ENCODE measurements at places on chromosomes 16 and 17. TPM values are rescaled to one million over a fixed set of nuclear protein-coding genes. Genes with fewer than 3 reads are reported as not detected.

DNA sequence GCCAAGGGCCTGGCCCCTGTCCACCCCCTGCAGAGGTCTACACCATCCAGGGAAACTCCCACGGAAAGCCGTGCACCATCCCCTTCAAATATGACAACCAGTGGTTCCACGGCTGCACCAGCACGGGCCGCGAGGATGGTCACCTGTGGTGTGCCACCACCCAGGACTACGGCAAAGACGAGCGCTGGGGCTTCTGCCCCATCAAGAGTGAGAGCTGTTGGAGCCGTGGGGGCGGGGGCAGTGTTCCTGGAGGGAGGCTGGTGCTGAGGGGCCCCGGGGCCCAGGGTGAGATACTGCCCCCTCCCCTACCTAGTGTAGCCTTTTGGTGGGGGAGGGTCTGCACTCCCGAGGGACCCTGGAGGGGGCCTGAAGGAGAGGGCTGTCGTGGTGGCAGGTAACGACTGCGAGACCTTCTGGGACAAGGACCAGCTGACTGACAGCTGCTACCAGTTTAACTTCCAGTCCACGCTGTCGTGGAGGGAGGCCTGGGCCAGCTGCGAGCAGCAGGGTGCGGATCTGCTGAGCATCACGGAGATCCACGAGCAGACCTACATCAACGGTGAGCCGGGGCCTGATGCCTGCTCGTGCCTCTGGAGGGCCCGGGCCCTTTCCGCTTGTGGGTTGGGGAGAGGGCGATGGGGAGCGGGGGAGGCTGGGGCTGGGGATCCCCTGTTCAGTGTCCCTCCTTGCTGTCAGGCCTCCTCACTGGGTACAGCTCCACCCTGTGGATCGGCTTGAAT lies 38.8 kb downstream of the MRC2 start:
- no peak for DNase-seq

- DNase-seq = peak; percentile 35
Measured at GRCh38 chr16:89958068-89958467, 9.5 kb downstream of the DEF8 start.

GRCh38 chr17:7684851-7685532 lies 2.3 kb downstream of the TP53 start:
- no peak for DNase-seq

DNA sequence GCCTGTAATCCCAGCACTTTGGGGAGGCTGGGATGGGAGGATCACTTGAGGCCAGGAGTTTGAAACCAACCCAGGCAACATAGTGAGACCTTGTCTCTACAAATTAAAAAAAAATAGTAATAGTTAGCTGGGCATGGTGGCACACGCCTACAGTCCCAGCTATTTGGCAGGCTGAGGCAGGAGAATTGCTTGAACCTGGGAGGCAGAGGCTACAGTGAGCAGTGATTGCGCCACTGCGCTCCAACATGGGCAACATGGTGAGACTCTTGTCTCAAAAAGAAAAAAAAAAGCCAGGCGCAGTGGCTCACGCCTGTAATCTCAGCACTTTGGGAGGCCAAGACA lies 56.9 kb upstream of the MRTFB start:
- DNase-seq = no peak

DNA sequence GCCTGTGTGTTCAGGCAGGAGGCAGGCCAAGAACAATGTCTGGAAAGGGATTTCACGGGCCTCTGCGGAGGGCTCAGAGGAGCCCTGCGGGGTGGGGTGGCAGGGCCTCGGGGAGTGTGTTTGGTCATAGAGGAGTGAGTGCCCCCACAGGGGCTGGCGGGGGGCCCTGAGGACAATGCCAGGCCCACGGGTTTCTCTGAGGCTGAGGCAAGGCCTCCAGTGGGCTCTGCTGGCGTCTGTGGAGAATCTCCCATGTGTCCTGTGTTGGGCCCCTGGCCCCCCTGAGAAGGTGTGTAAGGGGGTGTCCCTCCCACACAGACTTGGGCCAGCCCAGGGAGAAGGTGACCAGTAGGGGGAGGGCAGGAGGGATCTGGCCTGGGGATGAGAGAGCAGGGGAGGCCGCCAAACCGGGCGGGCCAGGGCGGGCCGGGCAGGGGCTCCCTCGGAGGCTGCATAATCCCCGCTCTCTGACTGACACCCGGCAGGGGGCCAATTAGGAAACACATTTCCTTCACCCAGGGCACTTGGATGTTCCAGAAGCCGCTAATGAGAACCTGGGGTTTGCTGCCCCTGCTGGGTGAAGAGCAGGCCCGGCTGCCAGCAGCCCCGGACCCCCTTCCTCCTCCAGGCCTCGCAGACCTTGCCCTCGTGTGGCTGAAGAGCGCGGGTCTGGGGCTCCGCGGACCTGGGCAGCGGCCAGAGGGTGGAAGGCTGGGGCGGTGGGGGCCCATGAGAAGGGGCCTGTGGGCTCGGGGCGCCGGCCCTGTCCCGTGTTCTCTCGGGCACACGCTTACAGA lies 204.2 kb downstream of the NTN1 start:
- DNase-seq = no peak

- DNase-seq = no peak
Measured at GRCh38 chr16:26692658-26693057, 374.1 kb upstream of the C16orf82 start.

GRCh38 chr17:80265205-80266068 lies 4.8 kb downstream of the RNF213 start:
- DNase-seq = no peak

- peak; percentile 50 for DNase-seq
Measured at GRCh38 chr17:7835814-7836595, 2.0 kb downstream of the KDM6B start.

DNA sequence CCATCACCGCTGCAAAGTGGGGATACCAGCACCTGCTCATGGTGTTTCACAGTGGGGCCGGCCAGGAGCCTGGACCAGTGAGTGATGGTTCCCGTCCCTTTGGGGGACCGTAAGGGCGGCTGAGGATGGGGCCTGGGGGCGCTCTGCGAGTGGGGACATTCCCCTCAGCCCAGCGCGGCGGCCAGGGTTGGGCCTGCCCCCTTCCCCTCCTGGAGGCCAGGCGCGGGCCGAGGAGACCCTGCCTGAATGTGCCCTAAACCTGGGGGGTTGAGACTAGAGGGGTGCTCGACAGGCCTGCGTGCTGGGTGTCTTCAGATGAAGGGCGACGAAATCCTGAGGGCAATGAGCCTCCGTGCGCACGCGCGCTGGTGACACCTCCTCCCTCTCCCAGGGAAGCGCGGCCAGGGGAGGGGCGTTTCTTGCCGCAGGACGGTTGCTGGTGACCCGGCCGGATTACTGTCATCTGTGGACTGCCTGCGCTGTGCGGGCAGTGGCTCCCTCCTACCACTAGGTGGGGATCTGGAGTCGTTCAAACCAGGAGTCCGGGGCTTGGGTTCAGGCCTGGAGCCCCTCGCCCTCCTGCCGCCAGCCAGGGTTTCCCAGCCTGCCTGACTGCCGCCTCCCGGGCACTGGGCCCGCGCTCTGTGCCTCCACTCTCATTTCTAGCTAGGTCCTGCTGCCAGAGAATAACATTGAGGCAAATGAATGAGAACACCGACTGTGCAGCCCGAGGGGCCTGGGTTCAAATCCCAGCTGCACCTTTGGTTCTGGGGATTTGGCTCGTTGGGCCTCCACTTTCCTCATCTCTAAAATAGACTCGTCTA lies 17.1 kb downstream of the TBX2 start:
- DNase-seq = peak; percentile 99

DNA sequence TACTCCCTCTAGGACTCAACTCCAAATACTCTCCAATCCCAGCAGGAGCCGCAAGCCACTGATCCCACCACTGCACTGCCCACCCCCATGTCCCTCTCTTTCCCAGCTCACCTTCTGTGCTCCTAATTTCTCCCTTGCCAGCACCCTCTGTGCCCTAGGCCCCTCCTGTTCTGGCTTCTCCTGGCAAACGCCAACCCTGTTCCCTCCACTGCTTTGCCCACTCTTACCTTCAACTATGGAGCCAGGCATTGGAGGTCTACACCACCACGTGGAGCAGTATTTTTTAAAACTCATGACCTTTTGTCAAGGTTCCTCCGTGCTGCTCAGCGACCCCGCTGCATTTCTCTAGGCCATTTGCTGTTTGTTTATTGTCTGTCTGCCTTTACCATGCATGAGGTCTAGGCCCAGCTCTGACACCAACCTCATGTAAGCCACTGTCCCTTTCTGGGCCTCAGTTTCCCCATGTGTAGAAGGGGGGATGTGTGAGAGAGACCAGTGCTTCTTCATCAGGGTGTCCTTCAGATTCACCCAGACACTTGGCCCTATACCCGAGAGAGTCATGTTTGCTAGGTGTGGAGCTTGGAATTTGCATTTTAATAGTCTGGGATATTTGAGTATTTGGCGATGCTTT lies 4.6 kb downstream of the CCDC102A start:
- DNase-seq = no peak

DNA sequence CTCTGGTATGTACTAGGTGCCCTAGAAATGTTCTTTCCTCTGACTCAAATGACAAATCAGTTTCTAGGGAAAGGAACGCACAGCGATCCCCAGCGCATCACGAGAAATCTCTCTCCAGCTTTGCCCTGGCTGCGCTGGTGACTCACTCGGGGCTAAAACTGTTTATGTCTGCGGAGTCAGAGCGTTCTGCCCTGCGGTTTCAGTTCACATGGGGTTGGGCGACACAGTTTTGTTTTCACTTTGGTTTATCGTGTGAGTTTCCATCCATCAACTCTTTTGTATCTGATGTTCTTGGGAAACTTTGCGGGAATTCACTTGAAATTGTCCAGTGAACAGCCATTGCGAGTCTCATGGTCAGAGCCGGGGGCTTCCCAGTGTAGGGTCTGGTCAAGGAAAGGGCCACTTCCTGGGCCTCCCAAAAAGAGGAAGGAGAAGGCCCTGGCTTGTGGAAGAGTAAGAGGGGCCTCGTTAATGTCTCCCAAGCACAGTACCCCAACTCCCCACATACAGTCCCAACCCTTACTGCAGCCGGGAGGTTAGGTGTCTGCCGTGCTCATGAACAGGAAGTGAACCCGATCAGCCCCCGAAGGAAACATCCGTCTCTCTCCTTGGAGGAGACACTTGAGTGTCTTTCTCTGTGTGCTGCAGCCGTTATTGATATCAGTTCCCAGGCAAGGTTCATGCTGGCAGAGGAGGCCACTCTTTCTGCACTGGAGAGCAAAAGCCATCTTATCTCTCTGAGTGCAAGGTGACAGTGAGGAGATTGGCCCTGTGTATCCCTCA lies 643.2 kb downstream of the WWOX start:
- no peak for DNase-seq

FAM83G gene
- total RNA-seq = 1.3 TPM

KIFC3 gene
- total RNA-seq = 25.1 TPM

SCN4A gene
- total RNA-seq = 1.9 TPM

IGFALS gene
- total RNA-seq = 0.14 TPM

DUXB gene
- not detected for total RNA-seq

DCAF7 gene
- total RNA-seq = 146 TPM

ABCA9 gene
- total RNA-seq = 1.3 TPM

GNAO1 gene
- total RNA-seq = 21.3 TPM

Measured in neural crest cell (in vitro differentiated cells).